ENCODE measurements at places on chromosomes 3 and 15.

DNA sequence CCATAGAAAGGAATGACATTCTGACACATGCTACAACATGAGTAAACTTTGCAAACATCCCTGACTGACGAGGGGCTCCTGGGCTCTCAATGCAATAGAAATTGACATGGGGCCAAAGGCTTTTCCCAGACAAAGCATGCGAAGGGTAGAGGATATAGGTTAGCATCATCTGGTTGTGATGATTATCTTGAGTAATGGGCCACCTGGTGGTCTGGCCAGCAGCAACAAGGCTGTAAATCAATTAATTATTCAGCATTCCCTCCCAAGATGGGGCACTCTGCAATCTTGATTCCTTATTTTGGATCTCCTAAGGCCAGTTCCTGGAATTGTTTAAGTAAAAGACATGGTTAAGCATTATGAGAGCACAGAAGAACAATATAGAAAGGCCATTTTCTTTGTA, 99.2 kb downstream of the AGBL1 start:
- DNase-seq: no peak

DNA sequence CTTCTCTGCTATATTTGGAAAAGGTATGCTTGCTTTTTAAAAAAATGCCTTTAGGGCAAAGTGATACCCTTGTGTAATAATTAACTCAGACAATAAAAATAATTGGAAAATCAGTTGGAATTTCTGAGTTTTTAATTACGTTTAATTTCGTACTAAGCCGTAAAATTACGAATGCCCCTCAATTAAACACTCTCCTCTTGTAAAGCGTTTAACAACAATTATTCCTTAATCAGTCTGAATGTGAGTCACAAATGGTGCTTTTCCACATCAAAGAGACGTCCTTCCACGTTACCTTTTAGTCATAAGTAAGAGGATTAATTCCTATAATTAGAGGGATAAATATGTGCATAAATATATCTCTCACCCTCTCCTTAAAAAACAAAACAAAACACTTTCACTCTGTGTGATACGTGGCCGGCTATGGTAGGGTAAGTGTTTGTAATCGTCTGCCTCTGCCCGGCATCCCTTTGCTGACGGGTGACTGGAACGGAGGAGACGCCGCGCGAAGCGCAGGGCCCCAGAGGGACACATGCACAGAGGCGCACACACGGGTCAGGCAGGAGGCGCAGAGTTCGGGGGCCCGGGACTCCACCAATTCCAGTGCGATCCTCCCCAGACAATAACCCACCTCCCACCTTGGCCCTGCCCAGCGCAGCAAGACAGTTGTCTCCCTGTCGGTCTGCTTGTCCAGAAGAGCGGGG, 9.7 kb upstream of the MEIS2 start:
- peak; percentile 84 for DNase-seq

- no peak for DNase-seq
Observed at GRCh38 chr3:156175570-156175969, 55.2 kb downstream of the KCNAB1 start.

DNA sequence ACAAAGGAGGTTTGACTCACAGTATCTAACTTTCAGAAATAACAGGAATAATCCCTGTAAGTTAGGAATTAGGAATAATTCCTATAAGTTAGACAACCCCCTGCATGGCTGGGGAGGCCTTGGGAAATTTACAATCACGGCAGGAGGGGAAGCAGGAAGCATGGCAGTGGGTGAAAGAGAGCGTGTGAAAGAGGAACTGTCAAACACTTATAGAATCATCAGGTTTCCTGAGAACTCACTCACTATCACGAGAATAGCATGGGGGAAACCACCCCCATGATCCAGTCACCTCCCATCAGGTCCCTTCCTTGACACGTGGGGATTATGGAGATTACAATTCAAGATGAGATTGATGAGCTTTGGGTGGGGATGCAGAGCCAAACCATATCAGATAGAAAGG, 385.5 kb downstream of the IL20RB start:
- no peak for DNase-seq

DNA sequence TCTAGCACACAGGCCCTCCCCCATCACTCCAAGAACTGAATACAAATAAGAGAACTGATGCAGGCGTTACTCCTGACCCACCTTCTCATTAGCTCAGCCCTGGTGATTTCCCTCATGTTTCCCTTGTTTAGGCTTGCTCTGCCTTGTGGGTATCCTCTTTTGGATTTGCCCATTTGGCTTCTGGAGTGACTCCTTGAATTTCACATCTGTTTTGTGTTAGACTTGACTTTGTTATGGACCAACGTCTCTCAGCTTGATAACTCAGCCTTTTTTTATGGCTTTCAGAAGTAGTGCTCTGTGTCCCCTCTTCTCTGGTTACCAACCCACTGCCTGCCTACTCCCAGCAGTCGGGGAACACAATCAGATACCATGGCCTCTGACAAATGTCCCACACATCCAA, 11.3 kb upstream of the TMOD3 start:
- DNase-seq: no peak

- DNase-seq: no peak
Observed at GRCh38 chr3:184110316-184110725, 13.5 kb downstream of the HTR3E start.

GRCh38 chr3:62013951-62014350, 359.4 kb downstream of the FEZF2 start:
- DNase-seq: no peak

DNA sequence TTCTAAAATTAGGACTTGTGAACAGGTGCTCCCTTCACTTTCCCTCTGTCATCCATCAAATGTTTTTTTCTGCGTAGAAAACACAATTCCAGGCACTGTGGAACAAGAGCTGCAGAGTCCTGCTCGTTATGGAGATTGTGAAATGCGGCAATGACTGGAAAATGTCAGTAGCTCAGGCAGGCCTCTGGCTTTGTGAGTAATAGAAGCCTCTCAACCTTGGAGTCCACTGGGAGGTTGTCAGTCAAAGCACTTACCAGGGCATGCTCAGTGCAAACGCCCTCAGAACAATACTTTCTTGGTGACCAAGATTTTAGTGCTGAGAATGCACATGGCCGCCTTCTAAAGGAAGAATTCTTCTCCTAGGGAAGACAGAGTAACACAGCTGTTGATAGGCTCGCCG, 26.7 kb upstream of the MED12L start:
- DNase-seq: no peak

GRCh38 chr3:124878561-124879336, 8.4 kb downstream of the ITGB5 start:
- peak; percentile 27 for DNase-seq

DNA sequence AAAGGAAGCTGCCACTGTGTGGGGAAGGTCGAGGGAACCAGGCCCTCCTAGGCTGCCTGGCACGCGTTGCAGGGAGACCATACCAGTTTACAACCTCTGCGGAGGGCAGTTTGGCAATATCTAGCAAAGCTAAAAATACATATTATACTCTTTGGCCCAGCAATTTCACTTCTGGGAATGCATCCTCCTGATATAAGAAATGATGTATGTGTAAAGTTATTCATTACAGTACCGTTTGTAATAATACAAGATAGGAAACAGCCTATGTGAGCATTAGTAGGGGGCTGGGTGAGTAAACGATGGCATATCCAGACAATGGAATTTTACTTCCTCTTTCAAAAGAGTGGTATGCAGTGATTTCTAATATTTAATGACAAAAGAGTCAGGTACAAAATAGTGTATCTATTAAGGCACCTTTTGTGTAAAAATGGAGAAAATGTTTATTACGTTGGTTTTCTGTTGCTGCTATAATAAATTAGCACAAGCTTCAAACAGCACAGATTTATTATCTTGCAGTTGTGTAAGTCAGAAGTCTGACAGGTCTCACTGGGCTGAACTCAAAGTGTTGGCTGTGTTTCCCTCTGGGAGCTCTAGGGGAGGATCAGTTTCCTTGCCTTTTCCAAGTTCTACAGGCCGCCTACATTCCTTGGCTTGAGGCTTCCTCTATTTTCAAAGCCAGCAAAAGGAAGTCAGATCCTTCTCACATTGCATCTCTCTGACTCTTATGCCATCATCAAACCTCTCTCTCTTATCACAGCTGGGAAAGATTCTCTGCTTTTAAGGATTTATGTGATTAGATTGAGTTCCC, 9.0 kb downstream of the APOD start:
- no peak for DNase-seq

GRCh38 chr3:172515130-172515918, 7.9 kb downstream of the TNFSF10 start:
- peak; percentile 48 for DNase-seq

DNA sequence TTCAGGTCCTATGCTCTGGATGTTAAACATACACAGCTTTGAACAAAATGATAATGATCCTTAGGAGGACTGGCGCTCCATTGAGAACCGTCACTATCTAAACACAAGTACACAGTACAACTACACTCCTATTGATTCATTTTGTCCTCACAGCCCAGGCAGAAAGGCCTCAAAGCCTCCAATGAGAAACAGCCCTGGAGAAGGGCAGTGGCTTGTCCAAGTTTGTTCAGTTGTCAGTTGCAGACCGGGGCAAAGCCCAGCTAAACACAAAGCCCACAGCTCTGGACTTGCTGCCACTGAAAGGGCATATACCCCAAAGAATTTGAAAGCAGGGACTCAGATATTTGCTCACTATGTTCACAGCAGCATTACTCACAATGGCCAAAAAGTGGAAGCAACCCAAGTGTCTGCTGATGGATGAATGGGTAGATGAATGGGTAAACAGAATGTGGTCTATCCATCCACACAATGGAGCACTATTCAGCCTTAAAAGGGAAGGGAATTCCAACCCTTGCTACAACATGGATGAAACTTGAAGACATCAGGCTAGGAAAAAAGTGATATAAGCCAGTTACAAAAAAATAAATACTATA, 34.7 kb downstream of the NUP210 start:
- DNase-seq: no peak

DNA sequence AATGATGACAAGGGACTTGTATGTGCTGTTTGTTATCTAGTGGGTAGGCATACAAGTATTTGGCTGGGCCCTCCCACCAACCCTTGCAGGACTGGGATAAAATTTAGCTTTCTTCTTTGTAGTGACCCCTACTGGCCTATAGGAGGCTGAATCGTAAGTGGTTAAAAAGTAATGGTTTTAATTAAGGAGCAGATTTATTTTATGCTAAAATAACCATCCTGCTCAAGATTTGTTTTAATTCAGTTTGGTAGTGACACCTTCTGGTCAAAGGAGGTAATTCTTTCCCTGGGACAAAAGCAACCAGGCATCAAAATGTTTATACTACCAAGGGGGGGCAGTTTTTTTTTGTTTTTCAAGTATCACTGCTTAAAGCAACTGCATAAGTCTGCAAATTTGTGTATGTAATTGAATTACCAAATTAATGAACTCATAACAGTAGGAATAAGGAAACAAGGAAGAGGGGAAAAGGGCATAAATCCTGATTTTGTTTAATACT, 70.7 kb downstream of the TOP2B start:
- peak; percentile 77 for DNase-seq

GRCh38 chr3:113039546-113039945, 48.8 kb downstream of the GTPBP8 start:
- no peak for DNase-seq

GRCh38 chr3:55165704-55166405, 238.0 kb upstream of the LRTM1 start:
- DNase-seq: no peak
